ENCODE measurements at places on chromosomes 7 and 10.

GRCh38 chr7:85221796-85222195 is 34.9 kb upstream of the SEMA3D start:
- no peak for DNase-seq

DNA sequence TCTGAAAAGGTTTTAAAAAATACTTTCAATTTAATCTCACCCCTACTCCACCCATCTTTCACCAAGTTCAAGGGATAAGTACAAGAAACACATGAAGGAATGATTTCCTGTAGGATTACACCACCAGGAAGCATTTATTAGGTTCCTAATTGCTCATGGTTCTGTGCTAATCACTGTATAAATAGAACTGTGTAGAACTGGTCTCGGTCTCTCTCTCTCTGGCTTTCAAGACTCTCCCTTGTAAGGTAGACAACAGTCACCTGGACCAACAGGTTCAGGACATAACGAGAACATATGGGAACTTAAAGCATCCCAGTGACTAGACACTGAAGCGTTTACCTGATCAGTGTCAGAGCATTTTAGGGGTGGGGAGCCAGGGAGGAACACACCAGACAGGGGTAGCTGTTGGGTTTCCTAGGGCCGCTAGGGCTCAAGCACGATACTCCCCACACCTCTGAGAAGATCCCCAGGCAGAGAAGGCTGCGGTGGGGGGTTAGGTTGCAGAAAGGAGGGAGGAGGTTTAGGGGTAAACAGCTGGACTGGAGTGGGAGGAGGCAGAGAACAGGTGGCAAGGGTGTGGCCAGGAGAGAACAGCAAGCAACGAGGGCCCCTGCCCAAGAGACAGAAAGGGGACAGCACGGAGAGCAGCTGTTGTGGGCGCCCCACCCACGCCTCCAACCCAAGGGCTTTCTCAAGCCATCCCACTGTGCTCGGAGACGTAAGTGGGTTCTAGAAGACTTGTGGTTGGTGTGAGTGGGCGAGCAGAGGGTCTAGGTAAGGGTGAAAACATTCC is 52.5 kb upstream of the USP6NL start:
- DNase-seq, result no peak

- no peak for DNase-seq
Measured at GRCh38 chr7:128408709-128409595, 830 bp downstream of the IMPDH1 start.

DNA sequence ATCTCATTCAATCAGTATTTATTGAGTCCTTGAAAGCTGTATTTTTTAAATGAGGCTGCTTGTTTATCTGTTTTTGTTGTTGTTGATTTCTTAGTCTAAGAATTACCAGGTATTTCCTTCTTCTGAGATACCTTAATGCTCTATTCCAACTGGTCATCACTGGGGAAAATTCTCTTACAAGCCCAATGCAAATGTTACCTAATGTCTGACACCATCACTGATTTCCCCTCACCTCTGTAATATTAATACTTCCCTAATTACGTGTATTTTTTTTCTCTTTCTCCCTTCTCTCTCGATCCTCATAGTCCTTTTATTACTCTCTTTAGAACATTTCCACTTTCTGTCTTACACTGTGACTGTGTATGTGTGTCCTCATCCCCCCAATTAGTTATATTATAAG is 13.9 kb downstream of the HDAC9 start:
- DNase-seq, result peak; percentile 36

DNA sequence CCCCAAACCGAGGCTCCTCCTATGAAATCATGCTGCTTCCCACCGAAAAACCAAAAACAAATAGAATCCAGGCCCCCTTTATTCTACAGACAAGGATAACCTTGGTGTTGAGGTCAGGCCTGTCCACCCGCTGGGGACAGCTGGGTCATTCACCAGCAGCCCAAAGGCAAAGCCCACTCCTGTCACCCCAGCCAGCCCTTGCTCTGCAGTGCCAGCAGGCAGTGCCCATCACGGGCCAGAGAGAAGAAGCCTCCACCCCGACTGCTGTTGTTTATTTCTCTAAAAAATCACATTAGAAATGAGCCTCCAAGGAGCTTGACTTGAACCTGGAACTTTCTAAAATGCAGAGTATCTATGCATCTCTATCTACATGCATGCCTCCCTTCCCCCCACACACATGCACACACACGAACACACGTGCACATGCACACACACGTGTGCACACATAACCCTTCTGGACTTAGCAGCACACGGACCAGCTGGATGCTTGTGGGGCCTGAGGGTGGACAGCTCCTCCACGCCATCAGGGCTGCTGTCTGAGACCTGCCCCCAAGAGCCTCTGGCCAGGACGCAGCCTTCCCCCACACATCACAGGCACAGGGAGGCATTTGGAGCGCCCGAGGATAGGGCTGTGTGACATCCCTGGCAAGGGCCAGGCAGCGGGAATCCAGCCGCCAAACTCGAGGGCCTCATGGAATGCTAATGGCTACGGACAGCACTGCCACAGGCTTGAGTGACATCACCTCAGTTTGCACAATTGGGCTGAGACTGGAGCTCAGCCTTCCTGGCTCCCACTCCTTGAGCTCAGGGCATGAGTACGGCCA is 22.8 kb downstream of the PRKAG2 start:
- DNase-seq, result peak; percentile 34

- DNase-seq, result no peak
Measured at GRCh38 chr7:86644282-86645224, 844 bp downstream of the GRM3 start.

DNA sequence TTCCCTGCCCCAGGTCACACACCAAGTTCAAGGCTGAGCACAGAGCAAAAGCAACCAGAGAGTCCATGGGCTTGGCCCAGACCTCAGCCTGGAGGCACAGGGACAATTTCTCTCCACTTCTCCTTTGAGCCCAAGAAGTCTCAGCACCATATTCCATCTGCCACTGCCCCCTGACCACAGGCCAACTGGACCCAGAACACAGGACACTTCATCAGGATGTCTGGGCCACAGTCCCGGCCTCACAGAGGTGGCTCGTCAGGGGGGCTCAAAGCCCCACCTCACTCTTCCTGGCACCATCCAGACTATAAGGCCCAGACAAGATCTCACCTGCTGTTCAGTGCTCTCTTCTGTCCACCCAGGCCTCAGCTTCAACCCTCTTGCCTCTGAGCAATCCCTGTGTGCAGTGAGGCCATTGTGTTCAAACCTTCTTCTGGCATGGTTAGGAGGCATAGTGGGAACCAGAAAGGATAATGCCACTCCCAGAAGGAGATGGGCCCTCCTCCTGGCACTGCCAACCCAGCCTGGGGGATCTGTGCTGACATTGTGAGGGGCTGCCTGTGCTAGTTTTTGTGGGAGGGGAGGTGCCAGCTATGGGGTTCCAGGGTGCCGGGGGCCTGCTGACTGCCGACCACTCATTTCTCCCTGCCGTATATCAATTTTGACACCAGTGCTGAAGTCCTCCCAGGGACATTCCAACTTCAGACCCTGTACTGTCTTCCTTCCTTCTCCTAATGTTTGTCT is 49.7 kb upstream of the ANTXRL start:
- no peak for DNase-seq

DNA sequence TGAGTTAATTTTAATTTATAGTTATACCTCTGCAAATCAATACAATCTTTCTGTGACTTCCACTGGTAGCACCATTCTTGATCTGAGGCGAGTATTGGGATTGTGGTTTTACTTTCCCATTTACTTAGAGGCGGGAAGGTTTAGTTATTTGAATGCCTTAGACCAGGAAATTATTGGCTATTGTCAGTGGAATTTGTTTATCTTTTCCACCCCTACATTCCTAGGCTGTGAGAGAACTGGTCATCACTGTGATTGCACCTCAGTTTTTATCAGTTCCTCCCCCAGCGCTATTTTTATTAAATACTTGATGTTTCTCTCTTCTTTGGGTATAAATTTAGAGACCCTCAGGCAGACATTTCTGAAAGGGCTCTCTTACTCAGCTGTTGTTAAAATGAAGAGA is 29.9 kb downstream of the CDK14 start:
- DNase-seq, result peak; percentile 52

- no peak for DNase-seq
Measured at GRCh38 chr10:73758704-73759511, 14.7 kb downstream of the SEC24C start.

GRCh38 chr7:36810489-36810888 is 86.2 kb upstream of the AOAH start:
- DNase-seq, result no peak

DNA sequence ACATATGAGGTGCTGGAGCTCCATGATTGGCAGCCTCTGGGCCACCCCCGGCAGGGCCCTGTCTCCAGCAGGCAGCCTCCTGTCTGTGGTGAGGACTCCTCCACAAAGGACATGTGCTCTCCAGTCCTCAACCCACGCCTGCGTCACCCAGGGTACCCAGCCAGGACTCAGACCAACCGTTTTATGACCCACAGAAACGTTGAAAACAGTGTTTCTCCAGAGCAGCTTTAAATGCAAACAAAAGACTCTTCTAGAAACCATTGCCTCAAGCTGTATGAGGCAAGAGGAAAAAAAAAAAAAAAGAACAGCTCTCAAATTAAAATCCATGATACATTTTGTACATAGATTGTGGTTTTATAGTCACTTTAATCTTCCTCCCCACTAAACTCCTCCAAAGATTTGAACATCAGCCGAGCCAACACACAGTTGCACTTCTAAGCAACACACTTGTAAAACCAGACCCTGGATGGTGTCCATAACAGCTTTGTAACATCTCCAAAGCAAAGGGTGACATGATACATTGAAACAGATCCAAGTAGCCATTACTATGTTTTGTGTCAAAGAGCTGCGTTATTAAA is 175.0 kb upstream of the LYZL2 start:
- DNase-seq, result no peak

GRCh38 chr7:51949726-51950644 is 633.4 kb upstream of the COBL start:
- no peak for DNase-seq
